ENCODE measurements at places on chromosomes 6 and 20.

DNA sequence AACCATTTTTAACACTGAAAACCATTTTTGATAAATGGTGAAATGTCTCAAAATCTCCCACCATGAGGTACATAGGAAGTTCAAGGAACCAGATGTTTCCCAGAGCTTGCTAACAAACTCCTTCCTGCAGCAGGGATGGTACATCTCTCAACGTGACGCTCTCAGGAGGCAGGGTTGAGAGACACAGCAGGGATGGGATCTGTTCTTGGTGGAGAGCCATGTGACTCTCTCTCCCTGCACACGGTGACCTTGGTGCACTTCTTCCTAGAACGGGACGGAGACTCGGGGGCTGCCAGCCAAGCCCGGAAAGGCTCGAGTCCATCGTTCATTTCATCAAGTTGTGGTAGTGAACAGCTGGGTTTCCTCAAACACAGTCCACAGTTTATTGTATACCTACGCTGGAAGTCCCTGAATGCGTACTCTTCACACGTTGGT lies 94.2 kb downstream of the FAM50B start:
- no peak for DNase-seq

GRCh38 chr20:54227241-54227640 lies 19.4 kb downstream of the PFDN4 start:
- no peak for DNase-seq

DNA sequence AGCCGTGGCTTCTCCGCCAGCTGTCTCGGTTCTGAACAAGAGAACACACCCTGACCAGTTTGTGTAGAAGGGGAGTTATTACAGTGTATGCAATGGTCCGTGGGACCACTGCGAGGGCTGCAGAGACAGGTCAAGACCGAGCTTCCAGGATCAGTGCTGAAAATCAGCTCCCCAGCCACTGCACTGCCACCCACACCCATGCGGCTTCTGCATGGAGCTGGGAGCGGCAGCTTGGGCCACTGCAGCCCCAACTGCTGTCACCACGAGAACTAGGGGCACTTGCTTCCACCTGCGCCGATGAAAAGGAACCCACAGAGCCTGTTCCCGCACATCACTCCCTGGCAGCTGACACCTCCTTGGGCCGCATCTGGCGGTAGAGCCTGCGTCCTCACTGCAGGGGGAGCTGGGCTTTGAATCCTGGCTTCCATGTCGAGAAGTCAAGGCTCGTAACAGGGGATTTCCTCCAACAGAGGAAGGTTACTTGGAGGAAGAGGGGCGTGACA lies 56.2 kb downstream of the TMEM242 start:
- DNase-seq: no peak

GRCh38 chr6:34490390-34491090 lies 24.7 kb downstream of the PACSIN1 start:
- DNase-seq: no peak

Measured in keratinocyte (primary cell).